B cell (primary cell): ENCODE measurements at places on chromosomes 3 and 15. TPM values are rescaled to one million over a fixed set of nuclear protein-coding genes. Genes with fewer than 3 reads are reported as not detected.

BBX gene
- 27.8 and 44.4 TPM in 2 replicates for polyA plus RNA-seq

DNA sequence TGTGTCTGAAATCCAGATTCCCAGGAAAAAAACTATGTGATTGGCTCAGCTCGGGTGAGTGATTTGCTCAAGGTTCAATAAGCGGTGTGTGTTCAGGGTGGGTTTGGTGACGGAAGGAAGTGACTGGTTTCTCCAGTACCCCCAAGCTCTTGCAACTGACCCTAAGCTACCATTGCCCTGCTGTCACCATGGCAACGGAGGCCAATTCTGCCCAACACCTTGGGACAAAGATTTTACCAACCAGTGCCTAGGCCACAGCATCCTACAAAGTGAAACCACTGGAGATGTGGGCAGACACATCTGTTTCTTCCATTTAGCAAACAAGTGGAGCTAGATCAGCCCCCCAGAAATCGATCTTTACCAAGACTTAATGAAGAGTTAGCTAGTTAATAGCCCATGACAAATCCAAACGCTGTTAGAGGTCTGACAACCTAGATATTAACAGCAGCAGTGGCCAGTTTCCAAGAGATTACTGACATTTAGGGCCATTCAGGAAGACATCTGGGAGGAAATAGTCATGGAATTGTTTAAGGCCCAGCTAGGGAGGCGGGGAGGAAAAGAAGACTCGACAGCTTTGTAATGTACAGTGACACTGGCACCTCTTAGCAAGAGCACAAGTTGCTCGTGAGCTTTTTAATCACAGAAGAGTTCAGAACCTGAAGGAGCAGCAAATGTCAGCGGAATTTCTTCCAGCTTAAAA is 195.9 kb downstream of the SLCO3A1 start:
- no peaks in the 10 kb centered on the region for H3K4me1 ChIP-seq
- H3K36me3 ChIP-seq = no peaks in the 10 kb centered on the region
- no peak overlapping the region for H3K27ac ChIP-seq
- no peaks in the 10 kb centered on the region for H3K27me3 ChIP-seq
- DNase-seq = no peak

DNA sequence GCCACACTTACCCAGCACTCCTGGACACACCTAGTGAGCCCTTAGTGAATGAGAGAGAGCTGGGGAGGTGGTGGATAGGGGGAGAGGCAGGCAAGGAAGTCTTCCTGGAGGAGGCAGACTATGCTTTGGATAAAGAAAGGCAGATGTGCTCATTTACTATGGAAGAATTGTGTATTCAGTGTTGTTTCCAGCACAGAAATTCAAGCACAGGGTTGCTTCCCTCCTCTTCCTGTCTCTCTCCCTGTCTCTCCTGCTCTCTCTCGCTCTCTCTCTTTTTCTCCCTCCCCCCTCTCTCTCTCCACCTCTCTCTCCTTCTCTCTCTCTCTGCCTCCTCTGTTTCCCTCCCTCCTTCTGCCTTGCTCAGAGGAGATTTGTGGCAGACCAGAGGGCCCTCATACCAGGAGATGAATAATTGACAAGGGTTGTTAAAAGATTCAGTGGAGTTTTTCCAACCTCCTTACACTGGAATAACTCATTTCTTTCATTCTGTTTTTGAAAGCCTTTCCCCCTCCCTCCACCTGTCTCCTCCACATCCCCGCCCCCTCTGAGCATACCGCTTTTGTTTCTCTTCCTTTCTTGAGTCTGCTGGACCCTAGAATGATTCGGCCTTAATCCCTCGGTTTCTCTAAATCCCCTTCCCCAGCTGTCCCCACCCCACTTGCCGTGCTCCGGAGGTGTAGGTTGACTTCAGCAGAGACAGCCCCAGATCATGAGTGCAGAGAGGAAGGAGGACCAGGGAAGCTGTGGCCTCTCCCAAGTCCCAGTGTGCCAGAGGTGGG is 65.6 kb downstream of the CCDC33 start:
- H3K4me1 ChIP-seq = no peaks in the 10 kb centered on the region
- no peak overlapping the region for H3K27ac ChIP-seq
- H3K27me3 ChIP-seq = no peaks in the 10 kb centered on the region
- H3K36me3 ChIP-seq = no peaks in the 10 kb centered on the region
- H3K4me3 ChIP-seq = no peak overlapping the region

DNA sequence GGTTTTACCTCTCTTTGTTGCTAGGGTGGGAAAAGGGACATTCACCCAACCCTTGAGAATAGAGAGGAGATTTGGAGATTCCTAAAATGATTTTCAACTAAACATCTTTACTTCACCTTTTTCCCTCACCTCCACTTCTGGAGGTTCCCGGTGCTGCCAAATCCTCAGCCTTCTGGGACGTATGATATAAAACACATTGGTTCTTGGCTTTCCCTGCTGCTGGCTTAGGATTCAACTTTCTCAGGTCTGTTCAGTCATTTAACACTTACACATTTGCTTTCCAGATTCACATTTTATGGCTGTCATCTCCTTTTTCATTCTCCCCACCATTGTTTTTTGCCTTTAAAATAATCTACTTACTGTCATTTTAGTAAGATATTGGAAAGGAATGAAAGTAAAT is 106.6 kb downstream of the PIK3R4 start:
- H3K36me3 ChIP-seq = no peaks in the 10 kb centered on the region
- no peak overlapping the region for H3K27ac ChIP-seq
- DNase-seq = no peak
- no peak overlapping the region for H3K4me3 ChIP-seq
- H3K4me1 ChIP-seq = no peaks in the 10 kb centered on the region

DNA sequence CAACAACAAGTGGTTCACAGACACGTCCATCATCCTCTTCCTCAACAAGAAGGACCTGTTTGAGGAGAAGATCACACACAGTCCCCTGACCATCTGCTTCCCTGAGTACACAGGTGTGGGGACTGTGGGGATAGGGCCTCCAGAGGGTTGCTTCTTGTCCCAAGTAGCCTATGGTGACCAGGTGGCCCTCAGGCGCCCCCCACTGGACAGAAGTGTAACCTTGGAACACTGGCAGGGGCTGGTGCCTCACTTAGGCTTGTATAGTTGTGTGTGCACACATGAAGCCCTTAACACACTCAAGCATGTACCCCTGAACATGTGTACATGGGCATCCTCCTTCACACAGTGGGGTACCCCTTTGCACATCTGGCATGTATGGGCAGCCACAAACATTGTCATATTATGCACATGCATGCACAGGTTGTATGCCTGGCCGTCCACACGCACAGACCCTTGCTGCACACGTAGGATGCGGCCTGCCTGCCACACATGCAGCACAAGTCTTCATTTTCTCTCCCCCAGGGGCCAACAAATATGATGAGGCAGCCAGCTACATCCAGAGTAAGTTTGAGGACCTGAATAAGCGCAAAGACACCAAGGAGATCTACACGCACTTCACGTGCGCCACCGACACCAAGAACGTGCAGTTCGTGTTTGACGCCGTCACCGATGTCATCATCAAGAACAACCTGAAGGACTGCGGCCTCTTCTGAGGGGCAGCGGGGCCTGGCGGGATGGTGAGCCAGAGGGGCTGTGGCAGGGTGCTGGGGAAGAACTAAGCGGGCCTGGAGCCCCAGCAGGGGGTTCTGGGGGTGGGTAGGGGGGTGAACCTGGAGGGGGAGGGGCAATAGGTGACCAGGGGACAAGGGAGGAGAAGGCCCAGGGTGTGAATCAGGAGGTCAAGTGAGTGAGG is 11.7 kb upstream of the SEMA3B start:
- no peak overlapping the region for H3K27ac ChIP-seq
- peak; percentile 44 for DNase-seq
- H3K4me3 ChIP-seq = no peak overlapping the region
- H3K36me3 ChIP-seq = peaks cover 57% of the 10 kb centered on the region
- H3K4me1 ChIP-seq = peaks cover 12% of the 10 kb centered on the region
